ENCODE measurements at places on chromosomes 2 and 18.

DNA sequence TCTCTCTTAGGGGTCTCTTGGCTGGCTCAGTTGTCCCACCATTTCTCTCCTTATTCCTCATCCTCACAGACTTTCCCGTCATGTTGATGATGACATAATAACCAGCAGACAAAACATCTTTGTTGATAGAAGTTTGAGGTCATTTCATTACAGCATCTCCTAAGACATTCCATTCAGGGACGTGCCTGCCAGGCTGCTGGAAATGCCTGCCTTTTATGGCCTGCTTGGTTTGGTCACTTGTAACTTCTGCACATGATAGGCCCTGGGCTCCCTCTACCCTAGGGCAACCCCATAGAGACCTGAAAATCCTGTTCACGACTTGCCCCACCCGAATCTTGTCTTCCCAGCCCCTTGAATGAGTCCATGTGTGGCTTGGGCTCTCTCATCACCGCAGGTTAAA lies 81.7 kb downstream of the SDC1 start:
- DNase-seq: no peak

GRCh38 chr2:23806665-23807249 lies 120.2 kb downstream of the ATAD2B start:
- no peak for DNase-seq

DNA sequence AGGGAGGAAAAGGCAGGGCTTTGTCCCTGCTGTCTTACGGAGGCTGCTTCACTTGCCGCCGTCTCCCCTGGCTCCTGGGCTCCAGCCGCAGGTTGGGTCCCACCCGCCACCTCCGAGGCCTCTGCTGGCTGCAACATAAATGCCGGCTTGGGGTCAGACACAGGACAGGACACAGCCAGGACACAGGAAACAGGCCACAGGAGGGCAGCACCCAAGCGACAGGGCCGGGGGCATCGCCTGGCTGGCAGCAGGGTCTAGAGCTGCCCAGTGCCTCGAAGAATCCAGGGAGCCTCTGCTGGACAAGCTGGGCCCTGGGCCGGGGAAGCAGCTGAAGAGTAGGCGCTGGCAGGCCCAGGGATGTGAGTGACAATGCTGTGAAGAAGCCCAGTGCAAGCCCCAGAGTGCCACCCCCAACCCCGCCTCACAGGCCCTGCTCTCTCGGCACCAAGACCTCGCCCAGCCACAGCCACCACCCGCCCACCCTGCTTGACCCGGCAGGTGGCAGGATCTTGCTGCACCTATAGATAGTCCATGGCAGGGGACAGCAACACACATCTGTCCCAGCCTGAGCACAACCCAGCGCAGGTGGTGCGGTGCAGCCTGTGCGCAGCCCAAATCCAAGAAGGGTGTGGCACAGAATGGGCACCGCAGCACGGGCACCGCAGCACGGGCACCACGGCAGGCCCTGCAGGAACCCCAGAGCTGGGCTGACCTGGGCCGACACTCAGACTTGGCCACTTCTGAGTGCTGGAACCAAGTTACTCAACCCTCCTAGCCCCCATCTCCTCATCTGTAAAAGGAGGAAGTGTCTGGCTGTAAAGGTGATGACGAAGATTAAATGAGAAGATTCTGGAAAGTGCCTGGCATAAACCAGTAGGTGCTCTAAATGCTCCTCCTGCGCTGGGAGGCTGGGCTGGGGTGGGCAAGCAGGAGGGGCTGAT lies 55.6 kb downstream of the BIN1 start:
- peak; percentile 32 for DNase-seq

DNA sequence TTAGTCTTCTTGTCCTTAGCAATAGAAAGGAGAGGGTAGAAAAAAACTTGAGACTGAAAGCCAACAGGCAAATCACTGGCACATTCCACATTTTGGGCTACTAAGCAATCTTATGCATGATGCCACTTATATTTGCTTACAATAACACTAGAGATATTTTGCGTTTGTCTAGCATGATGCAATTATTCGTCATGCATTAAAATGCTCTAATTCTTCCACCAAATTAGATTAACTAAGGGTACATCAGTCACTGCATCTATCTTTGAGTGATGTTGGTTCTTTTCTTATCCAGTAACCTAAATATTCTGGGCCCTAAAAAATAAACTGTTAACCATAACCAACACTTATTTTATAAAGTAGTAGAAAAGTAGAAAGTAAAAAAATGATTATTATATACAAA lies 1311.7 kb upstream of the CDH2 start:
- no peak for DNase-seq

GRCh38 chr2:227010433-227010832 lies 153.6 kb downstream of the COL4A4 start:
- DNase-seq: no peak

DNA sequence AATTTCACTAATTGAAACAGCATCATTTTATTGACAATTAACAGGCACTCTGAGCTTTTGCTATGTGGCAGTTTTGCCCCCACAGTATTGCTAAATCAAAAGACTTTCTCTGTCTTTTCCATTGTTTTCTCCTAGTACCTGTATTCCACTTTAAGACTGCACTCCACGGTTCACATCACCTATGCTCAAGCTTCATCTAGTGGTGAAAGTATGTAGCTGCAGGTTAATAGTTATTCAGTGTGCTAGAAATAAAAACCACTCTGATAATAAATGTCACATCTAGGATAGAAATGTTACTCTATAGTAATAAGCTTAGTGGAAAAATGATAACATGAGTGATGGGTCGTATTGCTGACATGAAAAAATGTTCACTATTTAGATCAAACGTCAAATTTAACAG lies 24.6 kb downstream of the ARL6IP6 start:
- peak; percentile 16 for DNase-seq

GRCh38 chr2:105570757-105571156 lies 171.9 kb upstream of the FHL2 start:
- no peak for DNase-seq

DNA sequence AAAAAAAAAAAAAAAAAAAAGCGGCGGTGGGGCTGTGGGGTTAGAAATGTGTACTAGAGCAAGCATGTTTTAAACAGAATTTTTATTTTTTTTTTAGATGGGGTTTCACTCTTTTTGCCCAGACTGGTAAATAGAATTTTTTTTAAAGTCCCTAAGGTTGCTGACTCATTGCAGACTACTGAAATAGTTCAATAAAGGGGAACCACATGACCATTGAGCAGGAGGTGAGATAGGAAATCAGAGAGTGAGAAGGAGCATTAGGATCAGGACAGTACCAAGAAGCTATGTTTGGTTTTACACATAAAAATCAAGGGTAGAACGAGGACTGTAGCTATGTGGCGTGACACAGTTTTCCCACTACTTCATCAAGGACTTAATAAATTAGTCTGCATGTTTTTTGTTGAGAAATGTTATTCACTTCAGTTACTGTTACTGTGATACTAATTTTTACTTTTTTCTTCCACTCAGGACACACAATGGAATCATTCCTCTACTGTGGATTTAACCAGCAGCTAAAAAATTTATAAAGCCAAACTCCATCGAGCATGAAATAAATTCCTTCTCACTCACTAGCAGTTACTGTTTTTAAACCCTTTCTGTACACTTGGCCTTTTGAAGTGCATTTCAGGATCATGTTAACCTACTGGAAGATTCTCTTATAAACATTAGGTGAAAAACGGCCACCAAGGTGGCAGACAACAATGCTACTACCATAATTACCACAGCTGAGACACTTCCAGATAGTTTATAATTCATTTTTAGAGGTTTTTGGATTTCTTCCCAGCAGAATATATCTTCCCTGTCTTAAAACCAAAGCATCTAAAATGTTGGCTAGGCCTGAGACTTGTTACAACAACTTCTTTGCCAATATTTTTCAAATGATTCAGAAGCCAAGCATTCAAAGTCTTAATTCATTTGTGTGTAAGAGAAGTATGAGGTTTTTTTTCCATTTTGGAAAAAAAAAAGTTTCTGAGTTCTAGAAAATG lies 33.2 kb downstream of the LAMA1 start:
- DNase-seq: no peak

GRCh38 chr18:58988600-58988999 lies 123.9 kb downstream of the ZNF532 start:
- no peak for DNase-seq

GRCh38 chr2:239896075-239896474 lies 129.1 kb downstream of the NDUFA10 start:
- DNase-seq: no peak

DNA sequence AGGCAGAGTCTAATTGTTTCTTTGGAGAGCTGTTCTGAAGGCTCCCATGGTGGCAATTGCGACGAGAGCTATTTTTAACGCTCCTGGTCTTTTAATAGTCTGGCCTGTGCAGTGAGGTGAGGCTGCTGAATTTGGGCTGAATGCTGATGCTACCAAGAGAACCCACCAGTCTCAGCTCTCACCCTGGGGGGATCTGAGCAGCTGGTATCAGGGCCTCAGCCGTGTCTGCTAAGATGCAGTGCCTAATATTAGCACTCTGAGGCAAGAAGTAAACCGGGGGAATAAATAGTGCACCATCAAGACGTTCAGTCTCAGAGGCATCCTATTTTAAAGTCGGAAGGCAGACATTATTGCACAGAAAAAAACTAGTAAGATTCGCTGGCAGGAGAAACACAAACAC lies 214.8 kb upstream of the PID1 start:
- DNase-seq: no peak

DNA sequence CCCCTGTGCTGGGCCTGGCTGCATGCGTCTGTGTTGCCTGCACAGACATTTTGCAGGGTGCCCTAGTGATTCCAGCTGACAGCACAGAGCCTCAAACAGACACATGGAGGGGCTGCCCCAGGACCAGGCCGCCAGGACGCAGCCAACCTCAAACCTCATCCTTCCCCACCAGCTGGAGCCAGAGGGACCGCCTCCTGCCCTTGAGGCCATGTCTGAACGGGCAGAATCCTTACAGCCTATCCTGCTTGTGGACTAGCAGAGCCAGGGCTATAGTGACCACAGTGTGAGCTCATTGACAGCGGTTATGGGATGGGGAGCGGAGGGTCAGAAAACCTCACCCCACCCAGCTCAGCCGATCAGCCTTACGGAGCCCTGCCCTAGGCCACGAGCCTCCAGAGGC lies 22.4 kb downstream of the ODC1 start:
- DNase-seq: no peak

- no peak for DNase-seq
Observed at GRCh38 chr2:205895981-205896655, 189.9 kb downstream of the INO80D start.

- DNase-seq: no peak
Observed at GRCh38 chr2:12168354-12168753, 421.9 kb downstream of the LPIN1 start.

DNA sequence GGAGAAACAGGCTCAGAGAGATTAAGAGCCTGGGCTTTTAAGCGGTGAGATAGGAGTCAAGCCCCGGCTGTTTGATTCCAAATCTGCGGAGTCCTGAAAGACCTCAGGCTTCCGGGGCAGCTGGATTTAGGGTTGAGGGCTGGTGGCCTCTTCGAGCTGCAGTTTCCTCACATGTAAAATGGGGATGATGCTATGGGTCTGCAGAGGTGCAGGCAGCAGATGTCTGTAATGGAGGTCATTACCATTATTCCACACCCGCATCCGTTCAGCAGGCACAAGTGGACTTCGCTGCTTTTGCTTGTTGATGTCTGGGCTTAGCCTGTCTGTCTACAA lies 175.6 kb upstream of the HS6ST1 start:
- DNase-seq: no peak

DNA sequence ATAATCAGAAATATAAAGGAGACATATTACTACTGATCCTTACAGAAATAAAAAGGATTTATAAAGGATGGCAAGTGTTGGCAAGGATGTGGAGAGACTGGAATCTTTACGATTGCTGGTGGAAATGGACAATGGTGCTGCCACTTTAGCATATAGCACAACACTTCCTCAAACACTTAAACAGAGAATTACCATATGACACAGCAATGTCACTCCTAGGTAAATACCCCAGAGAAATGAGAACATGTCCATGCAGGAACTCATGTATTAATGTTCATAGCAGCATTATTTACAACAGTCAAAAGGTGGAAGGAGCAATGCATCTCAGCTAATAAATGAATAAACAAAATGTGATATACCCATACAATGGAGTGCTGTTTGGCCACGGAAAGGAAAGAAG lies 137.5 kb downstream of the NDUFA10 start:
- DNase-seq: no peak

DNA sequence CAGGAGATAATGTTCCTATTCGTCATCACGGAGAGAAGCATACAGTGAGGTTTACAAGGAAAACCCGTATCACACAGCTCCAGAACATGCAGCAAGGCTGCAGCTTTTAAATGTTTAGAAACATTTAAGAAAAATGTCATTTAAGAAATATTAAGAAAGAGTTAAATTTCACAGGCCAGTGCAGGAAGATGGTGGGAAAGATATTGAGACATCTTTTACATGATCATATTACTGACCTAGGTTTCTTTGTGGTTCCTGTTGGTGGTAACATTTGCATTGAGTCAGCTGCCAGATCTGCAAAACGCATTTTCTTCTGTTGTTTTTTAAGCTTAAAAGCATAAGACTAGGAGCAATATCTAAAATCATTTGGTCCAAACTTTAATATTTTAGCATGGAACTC lies 44.9 kb downstream of the CPO start:
- no peak for DNase-seq

GRCh38 chr2:179036353-179036905 lies 13.5 kb downstream of the CCDC141 start:
- no peak for DNase-seq

GRCh38 chr2:62596061-62596921 lies 90.3 kb upstream of the TMEM17 start:
- DNase-seq: no peak

- no peak for DNase-seq
Observed at GRCh38 chr18:76274468-76275289, 220.4 kb downstream of the ZNF516 start.

Data from GM13976 (cell line).